ENCODE measurements at places on chromosomes 16 and 17.

GRCh38 chr17:7178973-7179316 lies 225 bp downstream of the ASGR1 start:
- no peak for DNase-seq

DNA sequence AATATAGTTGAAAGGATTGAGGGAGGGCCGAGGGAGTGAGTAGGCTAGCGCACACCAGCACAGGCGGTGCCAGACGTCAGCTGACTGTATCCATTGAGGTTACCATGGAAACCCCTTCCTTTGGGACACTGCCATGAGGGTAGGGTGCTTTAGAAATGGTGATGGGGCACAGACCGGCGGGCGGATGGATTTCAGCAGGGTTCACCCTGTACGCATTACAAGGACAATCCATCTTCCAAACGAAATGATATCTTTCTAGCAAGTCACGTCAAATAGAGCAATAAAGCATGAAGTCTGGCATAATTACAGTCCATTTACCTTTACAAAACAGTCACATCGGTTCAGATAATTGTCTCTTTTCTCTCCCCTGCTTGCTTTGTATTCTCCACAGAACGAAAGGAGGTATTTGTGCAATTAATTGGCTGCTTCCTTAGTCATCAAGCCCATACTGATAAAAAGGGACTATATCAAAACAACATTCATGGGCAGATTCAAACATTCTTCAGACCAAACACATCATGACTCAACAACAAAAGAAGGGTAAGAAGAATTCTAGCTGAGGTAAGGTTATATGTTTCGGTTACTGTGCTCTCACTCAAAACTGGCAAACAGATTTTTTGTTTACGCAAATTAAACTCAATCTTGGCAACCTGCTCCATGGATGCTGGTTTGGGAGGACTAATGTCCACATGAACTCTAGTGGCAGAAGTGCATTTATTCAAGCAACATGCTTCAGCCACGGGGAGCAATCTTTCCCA lies 140.6 kb downstream of the CDK5R1 start:
- no peak for DNase-seq

- no peak for DNase-seq
Measured at GRCh38 chr17:12899604-12900003, 110.3 kb downstream of the ARHGAP44 start.

GRCh38 chr16:35730251-35730650 lies 2270.8 kb downstream of the TP53TG3F start:
- DNase-seq: no peak

GRCh38 chr17:57999010-57999495 lies 8.0 kb downstream of the SRSF1 start:
- DNase-seq: no peak

DNA sequence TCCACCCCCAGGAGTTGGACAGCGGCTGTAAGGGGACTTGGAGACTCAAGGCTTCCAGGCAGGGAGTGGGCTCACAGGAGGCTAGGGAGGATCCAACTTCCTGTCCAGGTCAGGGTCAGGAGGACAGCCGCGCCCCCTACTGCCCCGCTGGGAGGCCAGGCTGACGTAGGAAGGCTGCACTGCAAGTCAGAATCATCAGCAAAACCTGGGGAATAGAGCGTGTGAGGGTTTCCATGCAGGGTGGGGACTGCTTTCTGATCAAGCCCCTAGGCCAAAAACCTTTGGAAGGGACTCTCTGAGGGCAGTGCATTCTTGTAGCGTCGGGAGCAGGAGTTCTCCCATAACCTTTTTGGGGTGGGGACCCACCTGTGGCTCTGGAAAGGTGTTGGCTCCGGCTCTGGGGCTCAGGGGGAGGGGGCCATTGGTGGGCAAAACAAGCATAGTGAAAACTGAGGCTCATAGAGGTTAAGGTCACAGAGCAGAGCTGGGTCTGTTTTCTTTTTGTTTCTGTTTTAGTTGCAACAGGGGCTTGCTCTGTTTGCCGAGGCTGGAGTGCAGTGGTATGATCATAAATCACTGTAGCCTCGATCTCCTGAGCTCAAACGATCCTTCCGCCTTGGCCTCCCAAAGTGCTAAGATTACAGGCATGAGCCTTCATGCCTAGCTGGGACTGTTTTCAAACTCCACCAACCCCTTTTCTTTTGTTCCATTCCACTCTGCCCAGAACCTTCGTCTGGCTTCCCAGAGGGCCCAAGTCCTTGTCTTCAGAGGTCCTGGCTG lies 22.1 kb downstream of the RAI1 start:
- DNase-seq: no peak

DNA sequence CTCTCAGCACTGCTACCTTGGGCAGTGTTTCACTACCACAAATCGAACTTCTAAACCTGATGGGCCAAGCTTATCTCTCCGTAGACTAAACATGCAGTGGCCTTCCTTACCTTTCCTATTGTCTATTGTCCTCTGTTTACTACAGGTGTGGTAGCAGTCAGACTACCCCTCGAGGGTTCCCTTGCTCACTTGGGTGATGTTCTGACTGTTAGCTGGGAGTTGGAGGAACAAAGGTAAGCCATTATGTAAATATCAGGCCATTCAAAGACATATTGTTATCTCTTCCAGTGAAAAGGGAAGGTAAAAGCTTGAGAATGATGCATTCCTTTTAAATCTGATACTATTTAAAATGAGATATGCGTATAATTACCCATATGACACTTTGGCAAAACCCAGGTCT lies 828.3 kb upstream of the EEF2KMT start:
- DNase-seq: no peak

GRCh38 chr17:82582213-82582612 lies 62.7 kb downstream of the FOXK2 start:
- DNase-seq: no peak

- no peak for DNase-seq
Measured at GRCh38 chr17:76452127-76452659, 759 bp downstream of the UBE2O start.

DNA sequence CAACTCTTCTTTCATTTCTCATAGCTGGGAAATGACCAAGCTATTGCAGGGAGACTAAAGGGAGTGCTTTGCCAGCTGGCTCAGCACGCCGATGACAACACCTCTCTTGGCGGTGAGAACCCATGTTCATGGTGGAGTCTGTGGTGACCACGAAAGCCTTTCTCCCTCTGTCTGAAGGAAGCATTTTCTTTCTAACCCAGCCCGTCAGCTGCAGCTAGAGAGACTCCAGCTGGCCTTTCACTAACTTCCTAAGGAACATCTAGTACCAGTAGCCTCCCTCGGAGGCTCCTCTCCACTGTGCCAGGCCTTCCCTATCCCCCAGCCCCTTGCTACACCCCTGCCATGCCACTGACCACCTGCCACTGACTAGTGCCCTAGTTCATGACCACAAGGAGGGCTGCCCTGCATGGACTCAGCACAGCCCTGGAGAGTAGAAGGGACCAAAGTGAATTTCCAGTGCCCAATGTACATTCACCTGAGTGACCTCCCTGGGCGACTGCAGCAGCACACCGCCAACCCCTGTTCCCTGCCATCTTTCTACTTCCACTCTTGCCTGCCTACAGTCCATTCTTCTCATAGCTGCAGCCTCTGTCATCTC lies 81.3 kb downstream of the CBLN1 start:
- DNase-seq: no peak

GRCh38 chr16:66161942-66162341 lies 204.5 kb upstream of the CDH5 start:
- no peak for DNase-seq

DNA sequence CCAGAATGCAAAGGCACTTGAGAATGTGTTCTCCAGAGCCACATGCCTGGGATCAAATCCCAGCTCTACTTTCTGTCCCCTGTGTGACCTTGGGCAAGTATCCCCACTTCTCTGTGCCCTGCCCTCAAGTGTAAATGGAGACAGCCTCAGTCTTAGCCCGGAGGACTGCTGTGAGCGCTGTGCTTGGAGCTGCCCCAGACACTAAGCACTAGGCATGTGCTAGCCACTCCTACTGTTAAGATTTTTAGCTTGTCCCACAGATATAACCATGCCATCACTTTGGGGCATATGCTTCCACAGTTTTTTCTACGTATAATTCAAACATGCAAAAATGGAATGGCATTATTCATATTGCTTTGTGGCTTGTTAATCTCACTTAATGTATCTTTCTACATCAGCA lies 29.4 kb downstream of the TMEM11 start:
- DNase-seq: no peak

GRCh38 chr17:55416470-55417052 lies 5.1 kb downstream of the MMD start:
- no peak for DNase-seq

DNA sequence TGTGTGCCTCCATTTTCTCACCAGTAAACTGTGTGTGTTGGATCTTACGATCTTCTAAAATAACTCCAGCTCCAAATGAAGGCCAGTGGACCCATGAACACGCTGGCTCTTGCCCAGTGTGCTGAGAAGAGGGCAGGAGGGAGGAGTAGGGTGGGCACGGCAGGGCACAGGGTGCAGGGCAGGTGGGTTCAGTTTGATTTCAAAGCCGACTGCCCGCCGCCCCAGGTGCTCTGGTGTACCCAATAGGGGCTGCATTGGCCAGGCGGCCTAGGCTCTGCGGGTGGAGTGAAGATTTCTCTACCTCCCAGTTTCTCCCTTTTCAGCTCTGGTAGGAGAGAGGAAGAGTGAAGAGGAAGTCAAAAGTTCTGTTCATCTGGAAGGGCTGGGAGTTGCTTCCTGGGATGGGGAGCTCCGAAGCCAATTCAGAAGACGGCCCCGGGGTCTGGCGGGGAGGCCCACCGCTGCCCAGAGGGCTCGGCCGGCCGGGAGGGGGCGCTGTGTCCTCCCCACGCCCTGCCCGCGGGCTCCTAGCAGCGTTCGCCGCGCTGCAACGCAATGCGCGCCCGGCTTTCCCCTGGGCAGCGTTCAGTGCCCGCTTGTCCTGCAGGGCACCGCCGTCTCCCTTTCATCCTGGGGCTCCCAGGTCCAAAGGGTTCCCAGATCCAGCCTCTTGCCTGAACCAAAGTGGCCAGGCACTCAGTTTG lies 1.1 kb upstream of the CRHR1 start:
- peak; percentile 8 for DNase-seq
